Activated gamma-delta T cell (primary cell): ENCODE measurements at places on chromosomes 6 and 20.

DNA sequence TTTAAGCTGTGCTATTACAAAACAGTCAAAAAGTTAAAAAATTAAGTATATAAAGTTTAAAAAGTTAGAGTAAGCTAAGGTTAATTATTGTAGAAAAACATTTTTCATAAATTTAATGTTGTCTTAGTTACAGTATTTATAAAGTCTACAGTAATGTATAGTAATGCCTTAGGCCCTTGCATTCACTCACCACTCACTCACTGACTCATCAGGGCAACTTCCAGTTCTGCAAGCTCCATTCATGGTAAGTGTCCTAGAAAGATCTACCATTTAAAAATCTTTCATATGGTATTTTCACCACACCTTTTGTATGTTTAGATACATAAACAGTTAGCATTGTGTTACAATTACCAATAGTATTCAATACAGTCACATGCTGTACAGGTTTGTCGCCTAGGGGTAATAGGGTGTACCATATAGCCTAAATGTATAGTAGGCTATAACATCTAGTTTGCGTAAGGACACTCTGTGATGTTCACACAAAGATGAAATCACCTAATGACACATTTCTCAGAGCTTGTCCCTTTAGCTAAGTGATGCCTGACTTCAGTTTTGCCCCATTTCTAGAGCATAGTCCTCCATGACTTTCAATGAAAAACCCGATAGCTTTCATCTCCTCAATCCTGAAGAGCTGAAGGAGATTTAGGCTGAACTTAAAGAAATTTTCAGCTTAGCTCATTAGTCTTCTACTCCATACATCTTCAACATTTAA lies 14.9 kb upstream of the HLA-DRA start:
- DNase-seq = no peak

GRCh38 chr6:35019171-35019570 lies 122.0 kb downstream of the TCP11 start:
- no peak for DNase-seq

GRCh38 chr20:23776067-23776771 lies 25.5 kb upstream of the CST1 start:
- DNase-seq = no peak

DNA sequence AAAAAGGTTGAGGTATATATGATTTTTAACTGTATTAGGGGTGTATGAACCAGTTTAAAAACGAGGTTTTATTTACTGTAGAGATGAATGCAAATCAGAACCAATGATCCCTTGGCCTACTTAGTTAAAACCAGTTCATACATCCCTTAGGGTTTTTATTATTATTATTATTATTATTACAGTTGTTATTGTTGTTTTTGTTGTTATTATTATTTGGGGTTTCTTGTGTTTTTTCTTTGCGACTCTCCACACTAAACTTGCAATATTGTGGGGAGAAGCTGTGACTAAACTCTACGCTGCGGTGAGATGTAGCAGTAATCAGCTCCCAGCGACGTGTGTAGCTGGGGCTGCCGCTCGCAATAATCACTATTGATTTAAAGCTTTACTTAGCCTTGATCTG lies 62.2 kb downstream of the SSR1 start:
- DNase-seq = no peak

DNA sequence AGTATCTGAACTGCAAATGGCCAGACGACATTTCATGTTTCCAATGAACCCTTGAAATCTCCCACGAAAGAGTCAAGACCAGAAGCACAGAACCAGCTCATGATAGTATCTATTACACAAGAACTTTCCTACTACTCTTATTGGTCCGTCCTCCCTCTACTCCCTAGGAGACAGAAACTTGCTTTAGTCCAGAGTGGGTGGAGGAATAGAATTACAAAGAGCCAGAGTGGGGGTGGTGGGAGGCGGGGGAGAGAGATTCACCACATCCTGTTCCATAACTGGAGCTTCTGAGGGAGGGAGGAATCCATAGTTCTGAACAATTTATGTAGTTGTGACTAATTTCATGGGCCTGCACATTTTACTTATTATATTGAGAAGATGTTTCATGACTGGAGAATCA lies 18.5 kb upstream of the WFDC10A start:
- DNase-seq = no peak

DNA sequence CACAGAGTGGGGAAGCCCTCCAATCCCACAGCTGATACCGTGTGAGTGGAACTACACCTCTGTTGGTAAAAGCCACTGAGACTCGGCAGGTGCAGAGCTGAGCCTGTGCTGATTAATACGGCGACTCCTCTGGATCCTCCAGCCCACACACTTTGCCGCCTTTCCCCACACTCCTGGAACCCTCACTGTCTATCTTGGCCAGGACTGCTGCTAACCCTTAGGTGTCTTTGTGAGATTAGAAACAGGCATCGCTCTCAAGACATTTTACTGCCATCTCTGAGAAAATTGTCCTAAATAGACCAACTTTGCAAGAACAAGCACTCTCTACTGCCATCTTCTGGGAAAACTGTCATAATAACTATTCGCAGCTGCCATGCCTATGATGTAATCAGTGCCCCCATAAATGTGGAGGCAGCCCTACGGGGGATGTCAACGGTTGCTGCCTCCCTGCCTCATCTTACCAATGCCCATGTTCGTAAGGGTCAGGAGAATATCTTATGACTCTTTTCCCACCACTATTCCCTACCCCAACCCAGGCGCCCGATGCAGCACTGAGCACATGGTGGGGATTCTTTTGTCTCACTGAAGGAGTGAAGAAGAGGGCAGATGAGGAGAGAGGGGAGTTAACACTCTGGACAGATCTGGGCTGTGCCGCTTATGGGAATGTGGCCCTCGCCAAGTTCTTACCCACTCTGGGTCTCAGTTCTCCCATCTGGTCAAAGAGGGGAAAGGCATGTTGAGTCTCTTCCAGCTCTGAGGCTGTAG lies 26.1 kb upstream of the KCNB1 start:
- DNase-seq = no peak

- no peak for DNase-seq
These were observed 1.9 kb downstream of the SLCO4A1 start for GRCh38 chr20:62644044-62644795.

DNA sequence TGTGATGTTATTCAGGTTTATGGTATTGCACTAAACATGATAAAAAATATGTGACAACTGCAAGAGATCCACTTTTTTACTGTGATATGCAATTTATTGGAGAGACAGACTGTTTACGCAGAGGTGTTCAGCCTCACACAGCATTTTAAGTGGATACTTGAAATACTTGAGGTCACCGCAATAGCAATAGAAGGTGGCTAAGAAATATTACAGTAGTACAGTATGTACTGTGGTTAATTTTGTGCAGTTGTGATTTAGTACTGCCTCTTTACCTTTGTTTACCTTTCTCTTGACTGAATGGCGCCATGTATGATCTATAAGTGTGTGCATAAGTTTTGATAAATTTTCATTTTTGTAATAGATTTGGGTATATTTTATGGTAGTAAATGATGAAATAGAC lies 17.4 kb downstream of the MACROD2 start:
- DNase-seq = no peak

GRCh38 chr6:140538926-140539325 lies 1164.5 kb upstream of the CITED2 start:
- no peak for DNase-seq

- DNase-seq = no peak
These were observed 34.8 kb downstream of the IYD start for GRCh38 chr6:150403458-150404246.

DNA sequence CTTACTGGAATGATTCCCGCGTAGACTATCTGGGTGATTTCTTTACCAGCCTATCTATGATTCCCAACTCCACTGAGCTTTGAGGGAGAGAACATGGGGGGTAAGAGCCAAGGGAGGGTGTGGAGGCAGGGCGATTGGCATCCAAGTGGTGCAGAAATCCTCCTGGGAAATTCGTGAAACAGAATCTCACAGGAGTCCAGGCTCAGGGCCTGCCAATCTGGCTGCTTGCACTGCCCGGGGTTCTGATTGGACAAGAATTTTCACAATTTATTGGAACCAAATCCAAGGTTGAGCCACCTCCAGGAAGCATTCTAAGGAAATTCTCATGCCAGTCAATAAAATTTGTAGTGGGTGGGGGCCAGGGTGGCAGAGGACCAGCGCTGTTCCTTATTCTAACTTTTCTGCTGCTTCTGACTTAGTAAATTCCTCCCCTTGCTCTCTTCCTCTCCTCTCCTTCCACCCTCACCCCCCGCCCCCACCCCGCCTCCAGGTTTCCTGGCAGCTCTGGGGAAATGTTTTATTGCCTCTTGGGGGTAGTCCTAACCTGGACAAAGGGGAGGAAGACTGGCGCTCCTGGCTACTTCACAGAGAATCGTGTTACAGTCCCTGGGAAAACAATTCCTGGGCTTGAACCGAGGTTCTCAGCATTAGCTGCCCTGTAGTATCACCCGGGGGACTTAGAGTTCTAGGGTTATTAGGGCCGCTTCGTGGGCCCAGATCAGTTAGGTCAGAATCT lies 3.1 kb downstream of the BMP6 start:
- no peak for DNase-seq

DNA sequence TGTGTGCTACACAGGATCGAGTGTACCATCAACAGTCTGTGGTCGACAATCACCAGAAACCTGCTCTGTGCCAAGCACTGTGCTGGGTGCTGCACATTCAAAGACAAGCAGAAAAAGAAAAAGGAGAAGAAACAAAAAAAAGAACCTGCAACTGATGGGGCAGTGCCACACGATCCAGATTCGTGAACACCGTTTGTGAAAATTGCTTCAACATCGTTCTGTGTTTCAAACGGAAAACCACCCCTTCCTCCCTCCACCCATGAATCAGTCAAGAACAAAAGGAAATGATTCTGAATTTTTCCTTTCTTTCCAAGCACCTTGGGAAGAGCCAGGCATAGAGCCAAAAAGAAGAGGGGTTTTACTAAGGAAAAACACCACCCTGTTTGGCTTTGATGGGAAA lies 129.2 kb upstream of the ARID1B start:
- no peak for DNase-seq

GRCh38 chr20:20820785-20821483 lies 108.5 kb upstream of the RALGAPA2 start:
- no peak for DNase-seq

- no peak for DNase-seq
These were observed 145.8 kb downstream of the SAMD5 start for GRCh38 chr6:147654103-147654845.

- no peak for DNase-seq
These were observed 8.8 kb downstream of the RSPH3 start for GRCh38 chr6:158991017-158991723.

DNA sequence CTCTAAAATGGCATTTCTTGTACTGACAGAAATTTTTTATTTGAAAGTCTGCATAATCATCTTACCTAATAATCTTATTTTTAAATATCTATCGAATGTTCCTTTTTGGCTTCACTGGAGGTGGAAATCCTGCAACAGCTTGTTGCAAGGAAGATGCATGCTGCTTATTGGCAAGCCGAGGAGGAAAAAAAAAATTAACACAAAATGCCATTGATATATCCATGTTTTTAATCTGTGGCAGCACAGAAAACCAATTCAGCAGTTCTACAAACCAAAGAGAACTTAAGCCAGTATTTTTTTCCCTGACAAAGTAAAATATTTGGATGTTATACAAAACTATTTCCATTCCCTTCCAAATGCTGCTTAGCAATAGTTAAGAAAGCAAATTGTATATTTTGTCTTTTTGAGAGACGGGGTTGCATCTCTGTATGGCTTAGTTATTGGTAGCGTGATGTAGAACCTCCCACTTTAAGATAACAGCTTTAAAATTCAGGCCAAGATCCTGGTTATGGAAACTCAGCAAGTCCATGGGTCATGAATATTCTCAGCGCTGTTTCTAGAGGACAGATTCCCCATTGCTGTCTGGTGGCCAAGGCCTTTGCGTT lies 231.4 kb downstream of the TMEM242 start:
- no peak for DNase-seq

DNA sequence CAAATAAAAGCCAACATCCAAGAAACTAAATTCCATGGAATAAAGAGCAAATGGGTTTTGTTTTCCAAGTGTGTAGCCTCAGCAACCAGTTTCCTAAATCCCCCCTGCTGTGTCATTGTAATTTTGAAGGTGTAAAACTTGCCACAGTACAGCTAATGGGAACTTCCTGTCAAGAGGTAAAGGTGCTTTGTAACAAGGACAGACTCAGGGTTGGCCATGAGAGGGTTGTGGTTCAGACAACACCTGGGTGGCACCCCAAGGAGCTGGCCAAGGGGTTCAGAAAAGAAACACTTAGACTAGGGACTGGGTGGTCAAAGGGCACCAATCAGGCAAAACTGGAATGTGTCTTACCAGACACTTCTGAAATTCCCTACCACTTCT lies 52.4 kb upstream of the LYRM2 start:
- no peak for DNase-seq

DNA sequence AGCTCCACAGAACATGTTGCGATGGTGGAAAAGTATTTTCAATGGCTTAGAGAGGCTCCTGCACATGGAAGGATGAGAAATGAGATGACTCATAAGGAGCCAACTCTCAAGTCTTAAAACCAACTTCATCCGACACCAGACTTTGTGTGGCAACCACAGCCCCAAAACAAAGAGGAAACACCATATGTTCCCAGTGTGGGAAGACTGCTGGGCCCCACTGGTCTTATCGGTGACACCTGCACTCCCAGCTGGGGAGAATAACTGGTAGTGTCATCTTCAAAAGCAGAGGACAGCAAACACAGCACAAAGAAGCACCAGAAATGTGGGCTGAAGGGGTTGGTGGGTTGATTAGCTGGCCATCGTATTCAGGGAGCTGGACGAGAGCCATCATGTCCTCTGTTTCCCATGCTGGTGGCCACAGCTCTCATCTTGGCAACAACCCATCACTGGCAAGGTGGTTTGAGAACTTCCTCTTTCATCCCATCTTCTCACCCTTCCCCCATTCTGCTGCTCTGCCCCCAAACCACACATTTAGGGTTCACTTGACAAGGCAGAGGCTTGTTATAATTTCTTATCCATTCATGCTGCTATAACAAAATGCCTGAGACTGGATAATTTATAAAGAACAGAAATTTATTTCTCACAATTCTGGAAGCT lies 46.0 kb upstream of the TASP1 start:
- DNase-seq = no peak

GRCh38 chr6:2630891-2631571 lies 119.7 kb downstream of the MYLK4 start:
- no peak for DNase-seq

DNA sequence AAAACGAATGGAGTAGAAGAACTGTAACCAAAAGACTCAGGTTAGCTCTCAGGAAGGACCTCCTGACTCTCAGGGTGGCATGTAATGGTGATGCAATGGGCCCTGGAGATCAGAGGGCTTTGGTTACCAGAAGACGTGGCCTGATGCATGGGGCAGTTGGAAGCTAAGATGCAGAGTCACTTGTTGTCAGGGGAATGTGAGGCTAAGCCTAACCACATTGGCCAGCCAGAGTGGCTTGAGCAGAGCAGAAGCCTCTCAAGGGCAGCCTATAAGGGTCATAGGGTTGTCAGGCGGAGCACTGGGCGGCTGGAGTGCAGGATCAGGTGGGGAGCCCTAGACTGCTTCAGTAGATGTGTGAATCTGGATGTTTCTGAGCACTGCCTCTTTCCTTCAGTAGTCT lies 5.9 kb downstream of the CNBD2 start:
- no peak for DNase-seq

- no peak for DNase-seq
These were observed 215.0 kb upstream of the RIN2 start for GRCh38 chr20:19543101-19543500.
